ENCODE measurements at places on chromosomes 7 and 10. TPM values are rescaled to one million over a fixed set of nuclear protein-coding genes. Genes with fewer than 3 reads are reported as not detected.
A peak's percentile ranks its signal among the peaks of the same experiment; 100 is the strongest.

GRCh38 chr7:84941291-84941690, 245.6 kb downstream of the SEMA3D start:
- H3K27me3 ChIP-seq = no peaks in the 10 kb centered on the region
- no peaks in the 10 kb centered on the region for H3K4me1 ChIP-seq
- no peak overlapping the region for H3K4me3 ChIP-seq
- no peaks in the 10 kb centered on the region for H3K36me3 ChIP-seq
- DNase-seq = no peak

The WEE2 gene
- not detected for total RNA-seq

DNA sequence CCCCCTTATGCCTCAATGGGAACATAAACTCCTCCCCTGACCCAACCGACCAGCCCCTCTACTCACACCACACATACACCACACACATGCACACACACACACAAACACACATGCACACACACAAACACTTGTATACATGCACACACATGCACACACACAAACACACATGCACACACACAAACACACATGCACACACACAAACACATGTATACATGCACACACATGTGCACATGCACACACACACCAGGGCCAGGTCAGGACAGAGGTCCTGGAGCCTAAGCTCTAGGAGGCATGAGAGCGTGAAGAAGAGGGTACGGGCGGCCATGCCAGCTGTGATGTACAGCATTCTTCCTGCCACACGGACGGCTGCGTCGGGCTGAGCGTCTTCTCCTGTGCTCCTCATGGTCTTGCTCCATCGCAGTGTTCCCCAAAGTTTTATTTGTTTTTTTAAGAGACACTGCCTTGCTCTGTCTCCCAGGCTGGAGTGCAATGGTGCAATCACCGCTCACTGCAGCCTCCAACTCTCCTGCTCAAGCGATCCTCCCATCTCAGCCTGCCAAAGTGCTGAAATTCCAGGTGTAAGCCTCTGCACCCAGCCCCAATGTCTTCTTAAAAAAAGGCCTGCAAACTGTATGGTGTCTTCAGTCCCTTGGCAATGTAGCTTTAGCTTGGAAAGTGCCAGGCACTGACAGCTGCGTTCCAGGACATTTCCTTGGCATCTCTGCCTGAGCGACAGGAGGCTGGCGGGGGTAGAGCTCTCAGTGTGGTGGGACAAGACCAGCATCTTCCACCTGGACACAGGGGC, 38.8 kb upstream of the INPP5A start:
- no peak overlapping the region for H3K27ac ChIP-seq
- H3K4me3 ChIP-seq = no peak overlapping the region
- H3K27me3 ChIP-seq = peaks cover 8% of the 10 kb centered on the region

- H3K36me3 ChIP-seq = peaks cover 60% of the 10 kb centered on the region
- H3K27ac ChIP-seq = peak overlapping the region; percentile 83
- H3K4me1 ChIP-seq = peaks cover 55% of the 10 kb centered on the region
- H3K27me3 ChIP-seq = no peaks in the 10 kb centered on the region
- DNase-seq = peak; percentile 48
- no peak overlapping the region for H3K4me3 ChIP-seq
These were observed 15.4 kb downstream of the SEC24C start for GRCh38 chr10:73759512-73760115.

GRCh38 chr7:144723301-144723700, 112.6 kb downstream of the TPK1 start:
- peaks cover 2% of the 10 kb centered on the region for H3K4me1 ChIP-seq
- H3K27me3 ChIP-seq = no peaks in the 10 kb centered on the region
- H3K36me3 ChIP-seq = no peaks in the 10 kb centered on the region
- no peak overlapping the region for H3K27ac ChIP-seq
- DNase-seq = no peak

GRCh38 chr10:34723750-34724149, 91.3 kb downstream of the PARD3 start:
- peaks cover 4% of the 10 kb centered on the region for H3K27me3 ChIP-seq
- H3K36me3 ChIP-seq = no peaks in the 10 kb centered on the region
- no peak overlapping the region for H3K27ac ChIP-seq
- DNase-seq = no peak

DNA sequence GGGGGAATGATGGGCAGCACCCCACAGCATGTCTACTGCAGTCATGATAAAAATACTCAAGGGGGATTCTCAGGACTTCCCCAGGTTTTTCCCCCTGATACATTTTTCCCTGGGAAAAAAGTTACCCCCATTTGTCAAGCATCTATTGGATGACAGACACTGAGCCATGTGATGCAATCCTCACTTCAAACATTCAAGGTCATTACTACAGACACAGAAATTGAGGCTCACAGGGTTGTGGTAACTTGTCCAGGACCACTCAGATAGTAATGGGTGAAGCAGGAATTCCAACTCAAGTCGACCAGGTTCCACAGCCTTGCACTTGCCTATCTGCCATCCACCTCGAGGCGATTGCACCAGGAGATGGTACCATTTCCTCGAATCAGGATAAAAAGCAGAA, 31.7 kb downstream of the PPP1R3C start:
- no peaks in the 10 kb centered on the region for H3K36me3 ChIP-seq
- no peak overlapping the region for H3K27ac ChIP-seq
- DNase-seq = no peak
- H3K4me3 ChIP-seq = no peak overlapping the region

The TNKS2 gene
- 33.8 TPM for total RNA-seq

DNA sequence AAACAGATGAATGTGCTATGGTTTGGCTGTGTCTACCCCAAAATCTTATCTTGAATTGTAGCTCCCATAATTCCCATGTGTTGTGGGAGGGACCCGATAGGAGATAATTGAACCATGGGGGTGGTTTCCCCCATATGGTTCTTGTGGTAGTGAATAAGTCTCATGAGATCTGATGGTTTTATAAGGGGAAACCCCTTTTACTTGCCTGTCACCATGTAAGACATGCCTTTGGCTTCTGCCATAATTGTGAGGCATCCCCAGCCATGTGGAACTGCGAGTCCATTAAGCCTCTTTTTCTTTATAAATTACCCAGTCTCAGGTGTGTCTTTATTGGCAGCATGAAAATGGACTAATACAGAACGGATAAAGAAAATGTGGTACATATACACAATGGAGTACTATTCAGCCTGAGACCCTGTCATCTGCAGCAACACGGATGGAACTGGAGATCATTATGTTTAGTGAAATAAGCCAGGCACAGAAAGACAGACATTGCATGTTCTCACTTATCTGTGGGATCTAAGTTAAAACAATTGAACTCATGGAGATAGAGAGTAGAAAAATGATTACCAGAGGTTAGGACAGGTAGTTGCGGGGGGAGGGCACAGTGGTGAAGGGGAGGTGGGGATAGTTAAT, 587.6 kb upstream of the NRP1 start:
- H3K27ac ChIP-seq = no peak overlapping the region
- H3K36me3 ChIP-seq = no peaks in the 10 kb centered on the region
- H3K4me3 ChIP-seq = no peak overlapping the region
- no peaks in the 10 kb centered on the region for H3K27me3 ChIP-seq

DNA sequence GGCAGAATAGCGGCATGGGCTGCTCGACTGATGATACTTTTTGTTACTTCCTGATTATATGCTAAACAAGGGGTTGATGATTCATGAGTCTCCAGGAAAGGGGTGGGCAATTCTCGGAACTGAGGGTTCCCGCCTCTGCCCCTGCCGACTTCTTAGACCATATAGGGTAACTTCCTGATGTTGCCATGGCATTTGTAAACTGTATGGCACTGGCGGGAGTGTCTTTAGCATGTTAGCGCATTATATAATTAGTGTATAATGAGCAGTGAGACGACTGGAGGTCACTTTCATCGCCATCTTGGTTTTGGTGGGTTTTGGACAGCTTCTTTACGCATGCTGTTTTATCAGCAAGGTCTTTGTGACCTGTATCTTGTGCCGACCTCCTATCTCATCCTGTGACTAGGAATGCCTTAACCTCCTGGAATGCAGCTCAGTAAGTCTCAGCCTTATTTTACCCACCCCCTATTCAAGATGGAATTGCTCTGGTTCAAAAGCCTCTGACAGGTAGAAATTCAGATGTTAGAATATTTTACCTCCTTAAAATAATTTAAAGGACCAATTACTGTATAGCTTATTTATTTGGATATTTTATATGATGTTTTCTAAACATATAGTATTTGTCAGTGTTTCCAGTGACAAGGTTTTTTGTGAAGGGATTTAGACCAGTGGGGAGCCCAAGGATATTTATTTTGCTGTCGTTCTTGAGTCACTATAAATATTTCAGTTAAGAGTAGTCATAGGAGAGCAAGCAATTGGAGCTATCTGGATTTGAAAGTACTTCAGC, 90.1 kb upstream of the PIK3CG start:
- DNase-seq = no peak
- no peaks in the 10 kb centered on the region for H3K36me3 ChIP-seq
- no peak overlapping the region for H3K4me3 ChIP-seq

Data from activated CD4-positive, alpha-beta T cell treated with anti-CD3 and anti-CD28 coated beads, Interleukin-2, amount 10 ng/mL, durations not matched to agents 7 days and 5 days (primary cell).